Stimulated activated CD8-positive, alpha-beta memory T cell treated with anti-CD3 and anti-CD28 coated beads, Interleukin-7, amount 100 ng/mL, for 24 hours (primary cell): ENCODE measurements at places on chromosomes 7 and 10.

- no peak for DNase-seq
Measured at GRCh38 chr10:96254976-96255375, 16.4 kb downstream of the BLNK start.

- no peak for DNase-seq
Measured at GRCh38 chr7:140659856-140660255, 12.9 kb upstream of the ADCK2 start.

DNA sequence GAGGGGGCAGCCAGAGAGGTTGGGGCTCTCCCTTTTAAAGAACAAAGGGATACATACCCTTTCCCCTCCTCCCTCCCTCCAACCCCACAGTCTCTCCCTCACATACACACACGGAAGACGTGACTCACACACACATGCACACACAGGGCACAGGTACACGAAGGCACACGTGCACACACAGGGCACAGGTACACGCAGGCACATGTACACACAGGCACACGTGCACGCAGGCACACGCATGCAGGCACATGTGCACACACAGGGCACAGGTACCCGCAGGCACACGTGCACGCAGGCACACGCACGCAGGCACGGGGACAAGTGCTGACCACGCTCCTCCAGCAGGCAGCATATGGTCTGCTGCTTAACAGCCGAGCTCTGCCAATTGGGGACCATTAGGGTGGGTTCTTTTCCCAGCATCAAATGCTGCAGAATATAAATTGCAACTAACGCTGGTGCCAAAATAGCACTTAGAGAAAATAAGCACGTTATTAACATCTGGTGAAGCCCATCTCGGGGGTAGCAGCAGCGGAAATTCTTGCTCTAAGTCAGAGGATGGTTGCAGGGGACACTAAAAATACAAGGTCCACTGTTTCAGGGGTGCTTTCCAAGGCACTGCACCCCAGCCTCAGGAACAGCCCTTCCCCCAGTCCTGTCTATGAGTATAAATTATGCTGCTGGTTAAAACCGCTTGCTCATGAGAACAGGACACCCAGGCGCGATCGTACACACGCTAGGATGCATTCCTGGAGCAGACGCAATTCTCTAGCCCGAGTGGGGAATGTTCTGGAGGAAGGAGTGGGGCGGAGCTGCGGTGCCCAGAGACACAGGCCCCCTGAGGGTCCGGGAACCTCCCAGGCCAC, 55.2 kb upstream of the TNRC18 start:
- DNase-seq = no peak

DNA sequence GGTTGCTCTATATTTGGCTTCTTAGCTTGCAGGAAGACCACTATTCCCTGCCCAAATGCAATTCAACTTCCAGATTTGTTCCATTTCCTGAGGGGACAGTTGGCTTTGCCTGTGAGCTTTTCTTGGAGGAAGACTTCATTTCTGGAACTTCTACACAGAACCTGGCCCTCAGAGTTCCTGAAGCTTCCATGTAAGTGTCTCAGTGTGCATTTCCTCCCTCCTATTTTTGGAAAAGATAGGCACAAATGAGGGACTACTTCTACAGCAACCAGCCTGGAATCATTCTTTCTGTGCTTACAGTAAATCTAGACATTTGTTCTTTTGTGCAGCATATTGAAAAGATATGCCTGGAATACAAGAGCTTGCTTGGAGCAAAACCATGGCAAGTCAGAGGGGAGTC, 164.3 kb downstream of the CREB5 start:
- no peak for DNase-seq

- no peak for DNase-seq
Measured at GRCh38 chr10:97510686-97511085, 12.0 kb downstream of the UBTD1 start.
